ENCODE measurements at places on chromosomes 6 and 20.

GRCh38 chr20:42484335-42484734 lies 705.4 kb downstream of the PTPRT start:
- no peaks in the 10 kb centered on the region for H3K27me3 ChIP-seq
- H3K4me1 ChIP-seq = no peaks in the 10 kb centered on the region
- no peak overlapping the region for H3K4me3 ChIP-seq
- H3K36me3 ChIP-seq = no peaks in the 10 kb centered on the region

DNA sequence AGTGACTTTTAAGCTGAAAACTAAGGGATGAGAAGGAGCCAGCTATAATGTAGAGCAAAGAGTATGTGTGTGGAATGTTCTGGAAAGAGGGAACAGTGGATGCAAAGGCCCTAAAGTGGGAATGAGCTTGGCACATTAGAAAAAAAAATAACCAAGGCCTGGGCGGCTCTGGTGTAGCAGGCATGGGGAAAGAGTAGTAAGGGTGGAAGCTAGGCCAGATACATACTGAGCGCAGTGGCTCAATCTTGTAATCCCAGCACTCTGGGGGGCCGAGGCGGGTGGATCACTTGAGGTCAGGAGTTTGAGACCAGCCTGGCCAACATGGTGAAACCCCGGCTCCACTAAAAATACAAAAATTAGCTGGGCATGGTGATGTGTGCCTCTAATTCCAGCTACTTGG lies 8.4 kb downstream of the GGT7 start:
- H3K4me1 ChIP-seq = peaks cover 4% of the 10 kb centered on the region
- H3K36me3 ChIP-seq = no peaks in the 10 kb centered on the region
- no peak overlapping the region for H3K4me3 ChIP-seq
- no peak for DNase-seq
- no peaks in the 10 kb centered on the region for H3K27me3 ChIP-seq
- no peak overlapping the region for H3K27ac ChIP-seq

DNA sequence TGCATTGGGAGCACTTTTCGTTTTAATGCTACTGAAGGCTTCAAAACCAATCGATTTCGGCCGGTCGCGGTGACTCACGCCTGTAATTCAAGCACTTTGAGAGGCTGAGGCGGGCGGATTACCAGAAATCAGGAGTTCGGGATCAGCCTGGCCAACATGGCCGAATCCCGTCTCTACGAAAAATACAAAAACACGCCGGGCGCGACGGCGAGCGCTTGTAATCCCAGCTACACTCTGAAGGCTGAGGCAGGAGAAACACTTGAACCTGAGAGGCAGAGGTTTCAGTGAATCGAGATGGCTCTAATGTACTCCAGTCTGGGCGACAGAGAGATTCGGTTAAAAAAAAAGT lies 58.4 kb downstream of the TRIM38 start:
- H3K36me3 ChIP-seq = no peaks in the 10 kb centered on the region
- peaks cover 6% of the 10 kb centered on the region for H3K4me1 ChIP-seq
- DNase-seq = no peak
- peak overlapping the region; percentile 86 for H3K4me3 ChIP-seq
- H3K27me3 ChIP-seq = no peaks in the 10 kb centered on the region
- H3K27ac ChIP-seq = peak overlapping the region; percentile 89

- H3K4me1 ChIP-seq = no peaks in the 10 kb centered on the region
- H3K36me3 ChIP-seq = no peaks in the 10 kb centered on the region
- no peak overlapping the region for H3K27ac ChIP-seq
- no peak for DNase-seq
- H3K4me3 ChIP-seq = no peak overlapping the region
- H3K27me3 ChIP-seq = no peaks in the 10 kb centered on the region
Measured at GRCh38 chr6:98927534-98927933, 20.2 kb downstream of the FBXL4 start.

GRCh38 chr20:58271606-58272351 lies 37.7 kb upstream of the RAB22A start:
- no peaks in the 10 kb centered on the region for H3K27me3 ChIP-seq
- DNase-seq = no peak
- peaks cover 2% of the 10 kb centered on the region for H3K36me3 ChIP-seq
- no peak overlapping the region for H3K4me3 ChIP-seq
- no peaks in the 10 kb centered on the region for H3K4me1 ChIP-seq

DNA sequence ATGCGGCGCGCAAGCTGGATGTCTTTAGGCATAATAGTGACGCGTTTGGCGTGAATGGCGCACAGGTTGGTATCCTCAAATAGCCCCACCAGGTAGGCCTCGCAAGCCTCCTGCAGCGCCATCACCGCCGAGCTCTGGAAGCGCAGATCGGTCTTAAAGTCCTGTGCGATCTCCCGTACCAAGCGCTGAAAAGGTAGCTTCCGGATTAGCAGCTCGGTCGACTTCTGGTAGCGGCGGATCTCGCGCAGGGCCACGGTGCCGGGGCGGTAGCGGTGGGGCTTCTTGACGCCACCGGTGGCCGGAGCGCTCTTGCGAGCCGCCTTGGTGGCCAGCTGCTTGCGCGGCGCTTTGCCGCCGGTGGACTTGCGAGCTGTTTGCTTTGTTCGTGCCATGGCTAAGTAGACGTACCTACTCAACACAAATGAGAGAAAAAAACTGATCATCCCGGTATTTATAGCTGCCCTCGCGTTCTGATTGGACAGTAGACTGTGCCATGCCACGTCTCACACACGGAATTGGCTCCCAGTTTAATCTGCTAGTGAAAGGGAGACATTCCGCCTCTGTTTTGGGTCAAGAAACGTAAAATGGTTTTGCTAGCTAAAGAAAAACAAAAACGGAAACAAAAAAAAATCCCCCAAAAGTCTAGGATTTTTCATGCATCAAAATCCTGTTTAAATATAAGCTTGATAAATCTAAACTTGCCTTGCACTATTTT lies 40.1 kb downstream of the OR2B2 start:
- peak; percentile 98 for DNase-seq
- H3K27ac ChIP-seq = peak overlapping the region; percentile 94
- H3K36me3 ChIP-seq = no peaks in the 10 kb centered on the region

DNA sequence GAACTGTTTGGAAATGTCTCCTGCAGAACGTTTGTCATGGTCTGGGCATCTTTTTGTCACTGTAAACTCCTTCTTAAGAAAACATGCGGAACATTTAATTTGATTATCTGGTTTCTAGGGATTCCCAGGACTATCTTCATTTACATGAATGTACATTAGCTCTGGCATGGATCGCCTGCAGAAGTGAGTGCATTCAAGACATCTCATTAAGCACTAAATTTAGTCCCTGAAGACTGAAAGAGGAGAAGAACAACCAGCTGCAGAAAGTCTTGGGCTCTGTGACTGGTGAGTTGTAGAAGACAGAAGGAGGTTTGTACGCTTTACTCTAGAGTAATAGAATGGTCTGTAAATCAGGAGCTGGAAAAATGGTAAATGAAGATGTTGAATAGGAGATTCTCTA lies 540.7 kb downstream of the BCKDHB start:
- H3K27ac ChIP-seq = peak overlapping the region; percentile 79
- H3K4me3 ChIP-seq = no peak overlapping the region
- peak; percentile 28 for DNase-seq

GRCh38 chr6:132763269-132763668 lies 5.6 kb upstream of the VNN2 start:
- no peak overlapping the region for H3K4me3 ChIP-seq
- DNase-seq = peak; percentile 31
- H3K27me3 ChIP-seq = no peaks in the 10 kb centered on the region
- H3K4me1 ChIP-seq = no peaks in the 10 kb centered on the region
- no peak overlapping the region for H3K27ac ChIP-seq

- H3K27me3 ChIP-seq = no peaks in the 10 kb centered on the region
- DNase-seq = no peak
- no peaks in the 10 kb centered on the region for H3K4me1 ChIP-seq
- H3K4me3 ChIP-seq = no peak overlapping the region
- no peaks in the 10 kb centered on the region for H3K36me3 ChIP-seq
Measured at GRCh38 chr6:56669041-56669440, 26.4 kb upstream of the DST start.

DNA sequence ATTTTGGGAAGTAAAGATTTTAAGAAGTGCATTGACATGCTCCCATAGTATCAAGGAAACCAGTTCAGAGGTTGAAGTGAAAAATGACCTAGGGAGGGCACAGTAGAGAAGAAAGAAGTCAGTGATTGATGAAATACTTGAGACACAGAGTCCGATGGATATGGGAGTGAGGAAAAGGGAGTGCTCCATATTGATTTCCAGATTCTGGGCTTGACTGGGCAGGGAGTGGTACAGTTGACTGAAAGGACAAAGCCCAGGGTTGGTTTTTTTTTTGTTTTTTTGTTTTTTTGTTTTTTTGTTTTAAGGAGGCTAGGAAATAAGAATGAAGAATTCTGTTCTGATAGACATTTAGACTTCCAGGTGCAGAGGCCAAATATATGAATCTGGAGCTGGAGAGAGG lies 86.7 kb upstream of the RIN2 start:
- no peaks in the 10 kb centered on the region for H3K27me3 ChIP-seq
- H3K4me1 ChIP-seq = no peaks in the 10 kb centered on the region
- H3K4me3 ChIP-seq = no peak overlapping the region
- H3K36me3 ChIP-seq = no peaks in the 10 kb centered on the region
- no peak overlapping the region for H3K27ac ChIP-seq

- no peak overlapping the region for H3K4me3 ChIP-seq
- H3K36me3 ChIP-seq = no peaks in the 10 kb centered on the region
- peak; percentile 8 for DNase-seq
- H3K27ac ChIP-seq = no peak overlapping the region
- H3K27me3 ChIP-seq = no peaks in the 10 kb centered on the region
Measured at GRCh38 chr20:21219686-21220085, 83.4 kb upstream of the XRN2 start.

DNA sequence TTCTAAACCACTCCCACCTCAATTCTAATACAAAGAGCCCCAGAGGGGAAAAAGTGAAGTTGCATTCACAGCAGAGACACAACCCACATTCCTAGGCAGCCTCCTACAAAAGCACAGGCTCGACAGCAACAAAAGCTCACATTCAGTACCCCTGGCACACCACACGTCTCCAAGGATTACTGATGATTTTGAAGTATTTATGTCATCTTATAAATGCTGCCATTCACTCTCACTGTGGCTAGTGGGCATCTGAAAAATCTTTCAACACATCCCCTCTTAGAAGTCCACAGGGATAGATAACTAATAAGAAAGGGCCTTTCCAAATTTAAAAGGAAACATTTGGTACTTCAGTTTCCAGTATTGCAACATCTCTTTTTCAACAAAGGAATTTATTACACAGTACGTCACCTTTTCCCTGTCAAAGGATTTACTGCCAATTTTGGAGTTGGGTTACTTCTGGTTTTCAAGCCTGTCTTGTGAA lies 146.7 kb downstream of the TASP1 start:
- H3K36me3 ChIP-seq = no peaks in the 10 kb centered on the region
- H3K4me3 ChIP-seq = no peak overlapping the region
- DNase-seq = peak; percentile 88
- H3K27ac ChIP-seq = no peak overlapping the region

- H3K4me3 ChIP-seq = no peak overlapping the region
- peaks cover 6% of the 10 kb centered on the region for H3K4me1 ChIP-seq
- H3K27me3 ChIP-seq = no peaks in the 10 kb centered on the region
Measured at GRCh38 chr6:133964052-133964451, 11.0 kb downstream of the TBPL1 start.

DNA sequence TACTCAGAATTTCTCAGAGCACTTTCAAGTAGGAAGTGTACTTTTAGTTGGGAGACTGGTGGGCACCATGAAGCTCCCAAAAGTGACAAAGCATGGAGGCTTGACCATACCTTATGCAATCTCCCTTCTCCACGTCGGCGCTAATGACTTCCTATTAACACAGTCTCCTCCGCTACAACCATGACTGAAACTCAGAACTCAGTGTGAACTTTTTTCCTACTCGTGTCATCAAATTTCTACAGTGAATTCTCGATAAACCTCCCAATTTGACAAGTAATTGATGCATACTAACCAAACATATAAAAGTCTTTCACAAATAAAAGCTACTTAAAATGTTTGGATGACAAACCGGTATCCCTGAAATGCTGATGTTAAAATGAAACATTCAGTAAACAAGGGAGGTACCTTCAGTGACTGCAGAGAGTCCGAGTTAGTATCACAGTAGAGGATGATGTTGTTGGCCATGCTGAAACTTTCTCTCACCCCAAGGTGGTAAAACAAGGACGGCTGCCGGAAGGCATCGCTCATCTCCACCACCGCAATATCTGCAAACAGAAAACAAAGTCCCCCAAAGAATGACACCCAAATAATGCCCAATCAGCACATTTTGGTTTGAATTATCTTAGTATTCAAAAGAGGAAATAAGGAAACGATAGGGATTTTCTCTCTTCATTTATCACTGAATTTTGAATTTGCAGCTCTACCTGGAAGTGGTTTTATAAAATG lies 72.1 kb downstream of the MAP3K5 start:
- no peak overlapping the region for H3K27ac ChIP-seq
- H3K27me3 ChIP-seq = no peaks in the 10 kb centered on the region
- no peak for DNase-seq
- peaks cover 2% of the 10 kb centered on the region for H3K4me1 ChIP-seq
- no peak overlapping the region for H3K4me3 ChIP-seq
- H3K36me3 ChIP-seq = no peaks in the 10 kb centered on the region

GRCh38 chr6:125957845-125958244 lies 1.3 kb downstream of the HINT3 start:
- H3K4me3 ChIP-seq = no peak overlapping the region
- DNase-seq = no peak
- no peaks in the 10 kb centered on the region for H3K27me3 ChIP-seq
- no peak overlapping the region for H3K27ac ChIP-seq
- peaks cover 3% of the 10 kb centered on the region for H3K4me1 ChIP-seq
- no peaks in the 10 kb centered on the region for H3K36me3 ChIP-seq

GRCh38 chr6:10414756-10415616 lies at the start of gene TFAP2A:
TFAP2A (minus strand) TSS chr6:10415074; CDS start chr6:10414991, 83 bp downstream.
- peaks cover 12% of the 10 kb centered on the region for H3K4me1 ChIP-seq
- DNase-seq = peak; percentile 96

GRCh38 chr6:5471044-5471443 lies 209.7 kb downstream of the FARS2 start:
- no peaks in the 10 kb centered on the region for H3K27me3 ChIP-seq
- no peak overlapping the region for H3K4me3 ChIP-seq
- peak; percentile 65 for DNase-seq
- no peak overlapping the region for H3K27ac ChIP-seq
- peaks cover 5% of the 10 kb centered on the region for H3K4me1 ChIP-seq
- no peaks in the 10 kb centered on the region for H3K36me3 ChIP-seq

GRCh38 chr20:53570446-53571276 lies 23.0 kb downstream of the ZNF217 start:
- H3K27ac ChIP-seq = no peak overlapping the region
- no peak for DNase-seq
- H3K36me3 ChIP-seq = peaks cover 6% of the 10 kb centered on the region
